ENCODE measurements at places on chromosomes 7 and 10.

DNA sequence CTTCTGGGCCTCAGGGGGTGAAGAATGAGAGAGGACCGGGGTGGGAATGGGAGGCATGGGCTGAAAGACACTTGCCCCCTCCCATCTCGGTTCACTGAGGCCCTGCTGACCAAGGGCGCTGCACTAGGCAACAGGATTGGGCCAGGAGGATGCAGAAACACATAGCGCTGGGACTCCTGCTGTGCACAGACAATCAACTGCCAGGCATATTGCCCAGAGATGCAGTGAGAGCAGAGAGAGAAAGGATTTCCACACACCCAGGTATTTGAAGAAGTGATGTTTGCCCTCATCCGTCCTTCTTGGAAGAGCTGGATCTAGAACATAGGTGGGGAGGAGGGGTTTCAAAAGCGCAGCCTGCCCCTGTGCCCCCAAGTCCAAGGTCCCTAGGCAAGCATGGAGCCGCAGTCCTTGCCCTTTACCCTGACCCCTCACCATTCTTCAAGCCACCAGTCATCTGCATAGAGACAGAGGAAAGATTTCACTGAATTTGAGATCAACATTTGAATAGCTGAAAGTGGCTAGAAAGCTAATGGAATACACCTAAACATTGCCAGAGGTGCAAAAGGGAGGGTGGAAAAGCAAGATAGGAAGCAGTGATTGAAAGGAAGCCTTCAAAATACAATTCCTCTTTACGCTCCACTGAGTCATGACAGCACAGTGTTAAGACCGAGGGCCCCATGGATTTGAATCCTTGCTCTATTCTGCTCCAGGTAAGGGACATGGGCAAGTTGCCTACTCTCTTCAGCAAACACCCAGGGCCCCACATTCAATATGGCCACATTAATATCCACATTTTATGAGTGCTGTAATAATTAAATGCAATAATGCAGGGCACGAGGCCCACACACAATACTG, 44.2 kb upstream of the TNS3 start:
- DNase-seq, result no peak

DNA sequence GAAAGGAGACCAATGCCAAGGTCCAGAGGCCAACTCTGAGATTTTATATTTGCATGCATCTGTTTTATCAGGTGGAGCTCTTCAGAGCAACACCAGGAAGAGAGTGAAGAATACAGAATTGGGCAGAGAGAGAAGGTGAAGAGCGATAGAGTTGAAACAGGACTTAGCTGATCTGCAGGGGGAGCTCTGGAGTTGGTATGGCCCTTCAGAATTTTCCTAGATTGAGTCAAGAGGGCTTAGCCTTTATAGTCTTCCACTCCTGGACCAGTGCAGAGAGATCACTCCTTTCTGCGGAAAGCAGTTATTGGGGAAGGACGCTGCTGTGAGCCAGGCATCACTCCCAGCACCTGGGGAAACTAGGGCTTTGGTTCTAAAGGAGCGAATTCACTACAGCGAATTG, 105.0 kb upstream of the DGKB start:
- peak; percentile 25 for DNase-seq

DNA sequence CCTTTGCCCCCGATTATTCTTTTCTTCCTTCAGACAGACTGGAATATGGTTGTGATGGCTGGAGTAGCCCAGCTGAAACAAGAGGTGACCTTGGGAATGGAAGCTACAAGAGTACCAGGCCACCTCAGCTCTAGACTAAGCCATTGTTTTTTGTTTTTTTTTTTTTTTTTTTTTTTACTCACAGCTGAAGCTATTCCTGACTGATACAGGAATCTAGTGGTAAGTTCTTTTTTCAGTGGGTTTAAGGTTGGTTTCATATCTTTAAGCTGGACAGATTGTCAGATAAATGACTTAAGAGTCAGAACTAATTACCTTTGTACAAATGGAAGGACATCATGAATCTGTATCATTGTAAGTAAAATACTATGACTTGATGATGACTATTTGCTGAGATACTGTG, 30.2 kb upstream of the PTPN12 start:
- DNase-seq, result no peak

- no peak for DNase-seq
Observed at GRCh38 chr7:11591055-11591633, 240.9 kb downstream of the THSD7A start.

DNA sequence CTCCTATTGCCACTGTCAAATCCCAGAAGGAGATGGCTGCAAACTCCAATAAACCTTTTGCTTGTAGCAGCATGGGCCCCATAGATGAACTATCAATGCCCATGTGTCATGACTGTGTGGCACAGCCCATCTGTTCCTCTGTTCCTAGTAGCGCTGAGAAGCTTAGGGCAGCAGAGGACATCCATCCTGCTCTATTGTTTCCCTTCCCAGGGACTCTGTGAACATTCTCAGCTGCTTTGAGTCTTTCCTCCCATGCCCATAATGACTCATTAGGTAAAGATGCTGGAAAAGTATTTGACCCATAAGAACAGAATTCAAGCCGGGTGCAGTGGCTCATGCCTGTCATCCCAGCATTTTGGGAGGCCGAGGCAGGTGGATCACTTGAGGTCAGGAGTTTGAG, 28.3 kb downstream of the STMP1 start:
- DNase-seq, result peak; percentile 99

All from myocyte (in vitro differentiated cells).